Activated CD4-positive, alpha-beta T cell treated with anti-CD3 and anti-CD28 coated beads, Interleukin-2, amount 50 U/mL, for 16 hours (primary cell): ENCODE measurements at places on chromosomes 2 and 18.

GRCh38 chr2:203021991-203022390, 7.3 kb downstream of the NBEAL1 start:
- no peak for DNase-seq

DNA sequence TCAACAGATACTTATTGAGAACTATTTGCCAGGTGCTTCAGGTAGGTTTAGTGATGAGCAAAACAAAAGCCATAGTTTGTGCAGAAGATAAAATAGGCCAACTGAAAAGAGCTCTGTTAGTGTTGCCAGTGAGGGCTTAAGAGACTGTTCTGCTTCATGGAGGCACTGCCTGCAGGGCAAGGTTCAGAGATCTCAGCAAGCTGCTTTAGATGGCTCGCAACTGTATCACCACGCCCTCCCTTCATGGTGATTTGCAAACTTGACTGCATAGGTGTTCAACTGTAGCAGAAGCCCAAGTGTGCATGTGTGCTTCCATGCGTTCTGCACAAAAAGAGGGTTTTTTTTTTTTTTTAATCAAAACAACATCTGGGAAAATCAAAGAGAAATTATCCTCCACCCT, 84.5 kb downstream of the RAPH1 start:
- DNase-seq = no peak

- DNase-seq = no peak
These were observed 61.7 kb upstream of the MTIF2 start for GRCh38 chr2:55330541-55331297.

- no peak for DNase-seq
These were observed 132.8 kb downstream of the ATL2 start for GRCh38 chr2:38244301-38244700.
